Fibroblast of the conjunctiva (primary cell): ENCODE measurements at places on chromosomes 11 and 22.
A peak's percentile ranks its signal among the peaks of the same experiment; 100 is the strongest.

DNA sequence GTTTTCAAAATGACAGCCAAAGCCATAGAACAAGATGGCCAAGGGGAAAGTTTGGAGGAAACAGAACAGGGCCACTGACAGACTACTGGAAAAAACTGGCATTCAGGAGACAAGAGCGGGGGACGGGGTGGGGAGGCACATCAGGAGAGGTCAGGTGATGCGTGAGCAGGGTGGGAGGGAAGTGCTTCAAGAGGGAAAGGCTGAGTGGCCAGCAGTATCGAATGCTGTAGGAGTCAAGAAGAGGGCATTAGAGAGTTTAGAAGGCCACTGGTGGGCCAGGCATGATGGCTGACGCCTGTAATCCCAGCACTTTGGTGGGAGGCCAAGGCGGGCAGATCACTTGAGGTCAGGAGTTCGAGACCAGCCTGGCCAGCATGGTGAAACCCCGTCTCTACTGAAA is 8.2 kb downstream of the GTPBP1 start:
- no peak for DNase-seq

DNA sequence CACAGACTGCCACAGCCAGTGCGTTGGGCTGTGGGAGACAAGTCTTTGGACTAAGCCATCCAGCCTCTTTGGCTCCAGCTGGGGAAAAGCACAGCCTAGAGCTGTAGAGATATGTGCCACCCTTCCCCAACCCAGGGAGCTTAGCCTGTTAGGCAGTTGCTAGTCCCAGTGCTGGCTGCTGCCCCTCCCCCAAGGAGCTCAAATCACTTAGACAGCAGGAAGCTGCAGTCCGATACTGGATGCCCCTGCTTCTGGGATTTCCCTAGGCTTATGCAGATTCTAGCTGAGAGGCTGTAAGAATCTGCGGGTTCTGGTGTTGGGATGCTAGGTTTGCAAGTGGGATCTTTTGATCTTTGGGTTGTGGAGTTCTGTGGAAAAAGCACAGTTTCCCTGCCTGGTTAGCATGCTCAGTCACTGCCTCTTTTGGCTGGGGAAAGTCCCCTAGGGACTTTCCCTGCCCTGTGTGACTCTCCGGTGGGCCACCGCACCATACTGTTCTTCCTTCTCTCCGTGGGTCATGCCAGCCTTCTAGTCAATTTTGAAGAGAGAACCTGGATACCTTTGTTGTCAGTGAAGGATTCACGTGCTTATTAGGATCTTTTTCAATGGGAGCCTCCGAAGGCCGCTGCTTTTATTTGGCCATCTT is 792.0 kb downstream of the KCNA4 start:
- no peak for DNase-seq

DNA sequence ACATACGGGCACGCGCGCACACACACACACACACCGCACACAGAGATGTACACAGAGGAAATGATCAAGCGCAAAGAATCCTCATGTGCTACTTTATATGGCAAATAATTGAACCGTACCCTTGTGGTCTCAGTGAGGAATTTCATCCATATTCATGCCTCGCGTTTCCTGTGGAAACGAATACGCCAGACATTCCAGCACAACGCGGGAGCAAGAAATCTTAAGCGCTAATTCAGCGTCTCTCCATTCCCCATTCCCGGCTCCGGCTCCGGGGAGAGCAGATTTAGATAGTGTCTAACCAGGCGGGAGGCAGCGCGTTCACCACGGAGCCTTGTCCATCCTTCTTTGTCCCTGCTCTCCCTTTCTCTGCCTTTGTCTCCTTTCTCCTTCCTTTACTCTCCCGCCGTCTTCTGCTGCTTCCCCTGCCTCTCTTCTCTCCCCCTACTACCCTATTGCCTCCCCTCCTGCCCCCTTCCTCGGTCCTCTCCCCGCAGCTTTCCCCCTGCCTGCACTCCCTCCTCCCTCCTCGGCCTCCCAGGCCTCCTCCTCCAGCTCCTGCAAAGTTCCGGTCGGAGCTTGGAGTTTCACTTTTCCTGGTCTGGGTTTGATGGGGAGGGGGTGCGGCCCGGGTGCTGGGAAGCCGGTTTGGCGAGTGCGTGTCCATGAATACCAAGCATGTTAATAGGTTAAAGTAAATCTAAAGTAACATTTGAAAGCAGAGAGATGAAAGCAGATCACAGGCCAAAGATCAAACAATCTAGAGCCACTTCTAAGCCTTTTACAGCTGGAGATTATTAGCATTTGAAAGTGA is 579.3 kb downstream of the BUD13 start:
- DNase-seq = peak; percentile 13

DNA sequence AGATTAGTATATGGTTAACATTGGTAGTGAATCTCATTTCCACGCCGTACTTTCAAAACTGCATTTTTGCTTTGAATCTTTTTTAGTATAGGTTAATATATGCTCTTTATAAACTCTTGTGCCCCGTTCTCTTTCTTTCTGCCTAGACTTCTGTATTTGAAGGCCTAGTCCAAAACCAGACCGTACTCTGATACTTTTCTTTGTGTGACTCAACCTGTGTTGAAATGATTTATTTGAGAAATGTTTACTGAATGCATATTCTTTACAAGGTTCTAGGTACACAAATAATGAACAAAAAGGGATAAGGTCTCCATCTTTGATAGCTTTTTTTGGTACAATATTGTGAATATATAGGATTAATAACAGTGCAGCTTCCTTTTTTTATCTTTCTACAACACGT is 68.3 kb downstream of the HIPK3 start:
- DNase-seq = no peak

DNA sequence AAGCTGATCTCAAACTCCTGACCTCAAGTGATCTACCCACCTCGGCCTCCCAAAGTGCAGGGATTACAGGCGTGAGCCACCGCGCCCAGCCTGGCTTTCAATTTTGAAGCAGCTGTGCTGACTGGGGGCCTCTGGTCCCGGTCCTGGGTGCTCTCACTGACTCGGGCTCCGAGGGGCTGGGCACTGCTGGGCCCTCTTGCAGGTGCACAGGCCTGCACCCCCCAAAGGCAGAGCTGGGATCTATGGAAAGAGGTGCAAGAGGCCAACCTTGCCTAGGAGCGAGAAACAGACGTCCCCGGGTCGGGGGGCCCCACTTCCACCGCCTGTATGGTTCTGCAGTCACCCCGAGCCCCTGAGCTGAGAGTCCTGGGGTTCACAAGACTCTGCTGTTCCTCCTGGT is 33.2 kb downstream of the KIAA0930 start:
- no peak for DNase-seq

DNA sequence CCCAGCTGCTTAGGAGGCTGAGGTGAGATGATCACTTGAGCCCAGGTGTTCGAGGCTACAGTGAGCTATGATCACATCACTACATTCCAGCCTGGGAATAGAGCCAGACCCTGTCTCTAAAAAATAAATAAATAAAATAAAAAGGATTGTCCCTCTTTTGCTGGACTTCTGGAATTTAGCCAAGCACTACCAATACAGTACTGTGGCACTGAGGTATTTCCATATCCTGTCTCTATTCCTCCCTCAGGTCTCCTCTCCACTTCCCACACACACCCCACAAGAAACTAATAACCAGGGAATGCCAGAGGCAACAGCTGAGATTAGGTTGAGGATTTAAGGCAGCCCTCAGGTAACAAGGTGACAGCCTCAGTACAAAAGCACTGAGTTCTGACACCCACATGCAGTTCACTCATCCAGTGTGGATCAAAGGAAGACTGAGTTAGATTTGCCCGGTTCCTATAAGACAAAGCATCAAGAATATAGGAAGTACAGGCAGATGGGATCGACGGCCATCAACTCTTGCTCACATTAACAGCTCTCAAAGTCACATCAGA is 4.5 kb upstream of the PPP2R1B start:
- no peak for DNase-seq

GRCh38 chr11:84097186-84097585 is 811.0 kb upstream of the CCDC90B start:
- no peak for DNase-seq

DNA sequence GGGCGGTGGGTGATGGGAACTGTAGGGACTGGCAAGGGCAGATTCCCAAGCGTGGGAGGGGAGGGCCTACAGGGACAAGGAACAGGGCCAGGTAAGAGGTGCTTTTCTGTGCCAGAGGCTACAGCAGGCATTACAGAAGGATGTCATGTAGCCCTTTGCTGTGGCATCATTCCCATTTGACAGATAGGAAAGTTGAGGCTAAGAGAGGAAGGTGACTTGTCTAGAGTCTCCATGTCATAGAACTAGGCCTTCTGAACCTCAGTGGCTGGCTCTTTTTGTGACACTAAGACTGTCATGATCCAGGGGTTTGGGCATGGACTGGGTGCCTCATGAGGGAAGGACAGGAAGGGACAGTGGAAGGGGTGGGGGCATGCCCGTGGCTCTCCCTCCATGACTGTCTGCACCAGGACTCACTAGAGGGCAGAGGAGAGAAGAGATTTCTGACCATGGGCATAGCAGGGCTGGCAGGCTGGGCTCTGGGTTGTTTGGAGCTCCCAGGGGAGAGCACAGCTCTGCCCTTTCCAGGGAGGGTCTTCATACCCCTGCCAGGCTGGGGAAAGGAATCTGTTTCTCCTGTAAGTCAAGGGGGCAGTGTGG is 3.2 kb downstream of the MMP11 start:
- no peak for DNase-seq

- no peak for DNase-seq
Observed at GRCh38 chr11:43751726-43752125, 71.2 kb downstream of the HSD17B12 start.

DNA sequence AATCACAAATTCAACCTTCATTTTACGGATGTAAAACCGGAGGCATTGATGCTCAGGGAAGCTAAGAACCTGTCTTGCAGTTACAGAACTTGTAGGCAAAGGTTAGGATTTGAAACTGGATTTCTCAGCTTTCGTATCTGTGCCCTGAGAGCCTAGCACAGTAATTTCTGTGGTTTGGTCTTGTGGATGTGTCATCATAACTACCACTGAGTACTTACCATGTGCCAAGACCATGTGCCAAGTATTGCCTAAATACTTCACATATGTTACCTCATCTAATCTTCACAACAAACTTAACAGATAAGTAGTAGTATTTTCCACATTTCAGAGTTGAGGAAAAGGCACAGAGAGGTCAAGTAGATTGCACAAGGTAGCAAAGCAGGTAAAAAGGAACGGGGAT is 140.7 kb downstream of the NXPE2 start:
- DNase-seq = no peak

- DNase-seq = no peak
Observed at GRCh38 chr11:45145379-45146071, 914 bp upstream of the PRDM11 start.

DNA sequence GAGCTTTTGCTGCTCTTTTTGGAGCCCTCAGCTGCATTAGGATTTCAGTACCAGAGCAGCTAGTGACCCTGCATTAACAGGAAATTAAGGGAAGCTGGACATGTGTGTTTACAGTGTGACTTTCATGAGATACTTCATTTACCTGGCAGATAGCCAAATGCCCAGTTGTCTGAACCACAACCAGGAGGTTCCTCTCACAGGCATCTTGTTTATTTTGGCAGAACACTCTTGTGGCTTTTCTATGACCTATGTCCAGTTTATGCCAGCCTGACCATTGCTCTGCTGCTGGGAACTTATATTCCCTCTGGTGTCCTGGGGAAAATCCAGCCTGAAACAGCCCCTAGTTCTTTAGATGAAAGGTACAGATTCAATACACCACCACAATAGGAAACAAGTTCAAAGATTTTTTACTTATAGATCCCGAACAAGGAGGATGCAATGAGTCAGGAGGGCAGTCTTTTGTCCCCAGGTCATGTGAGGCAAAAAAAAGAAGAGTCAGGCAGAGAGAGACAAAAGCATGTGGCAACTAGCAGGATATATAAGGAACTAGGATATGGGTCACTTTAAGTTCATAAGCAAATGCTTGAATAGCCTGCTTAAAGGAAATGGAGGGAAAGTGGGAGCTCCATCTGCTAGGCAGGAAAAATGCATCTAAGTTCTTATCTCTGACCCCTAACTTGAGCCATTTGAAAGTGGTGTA is 379.3 kb downstream of the INSC start:
- no peak for DNase-seq

GRCh38 chr11:63985812-63986155 is 454 bp upstream of the OTUB1 start:
- no peak for DNase-seq

- DNase-seq = no peak
Observed at GRCh38 chr11:44746894-44747293, 20.1 kb downstream of the TSPAN18 start.

DNA sequence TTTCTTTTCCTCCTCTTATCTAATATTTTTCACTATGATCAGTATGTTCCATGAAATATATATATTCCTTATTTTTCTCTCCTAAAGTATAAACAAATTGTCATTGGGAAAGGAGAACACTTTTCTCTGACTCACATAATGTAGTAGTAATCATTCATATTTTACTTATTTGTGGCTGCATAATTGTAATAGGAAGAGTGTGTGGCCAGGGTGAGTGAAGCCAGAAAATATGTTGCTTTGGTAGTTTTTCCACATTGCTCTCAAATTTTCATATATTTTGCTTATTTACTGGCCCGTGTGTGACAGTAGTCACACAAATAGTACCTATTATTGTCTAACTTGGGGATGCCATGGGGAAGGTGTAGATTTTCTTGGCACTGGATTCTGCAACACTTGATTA is 172.1 kb downstream of the DYNC2H1 start:
- DNase-seq = no peak

DNA sequence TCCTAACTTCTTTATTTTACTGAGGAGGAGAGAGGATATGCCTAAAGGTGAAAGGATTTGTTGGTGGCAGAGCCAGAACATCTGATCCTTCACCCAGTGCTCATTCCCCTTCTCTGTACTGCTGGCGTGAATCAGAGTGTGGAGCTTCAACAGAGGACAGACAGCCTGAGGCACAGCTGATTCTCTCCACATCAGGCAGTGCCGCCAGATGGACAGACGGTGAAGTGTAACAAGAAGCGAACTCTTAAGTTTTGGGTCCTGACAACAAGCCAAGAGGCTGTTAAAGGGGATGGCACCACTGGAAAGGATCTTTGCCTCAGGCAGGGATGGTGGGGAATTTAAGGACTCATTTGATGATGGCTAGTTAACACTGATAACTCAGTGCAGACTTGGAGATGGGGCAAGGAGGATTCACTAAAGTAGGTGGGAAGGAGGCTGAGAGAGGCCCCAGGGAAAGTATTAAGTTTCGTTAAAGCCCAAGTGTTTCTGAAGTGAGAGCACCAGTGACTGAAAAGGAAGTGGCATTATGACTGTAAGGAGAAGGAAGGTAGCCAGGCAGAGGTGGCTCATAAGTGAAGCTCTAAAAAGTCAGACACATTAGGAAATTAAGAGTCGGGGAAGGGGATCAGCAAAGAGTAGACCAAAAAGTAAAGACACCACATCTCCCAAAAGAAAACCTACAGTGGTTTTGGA is 81.3 kb downstream of the CLPB start:
- peak; percentile 83 for DNase-seq

- DNase-seq = no peak
Observed at GRCh38 chr22:31103899-31104694, 3.3 kb downstream of the SELENOM start.

GRCh38 chr22:30885001-30885366 is 83.6 kb downstream of the MORC2 start:
- DNase-seq = no peak
